ENCODE measurements at places on chromosomes 6 and 20.
A peak's percentile ranks its signal among the peaks of the same experiment; 100 is the strongest.

DNA sequence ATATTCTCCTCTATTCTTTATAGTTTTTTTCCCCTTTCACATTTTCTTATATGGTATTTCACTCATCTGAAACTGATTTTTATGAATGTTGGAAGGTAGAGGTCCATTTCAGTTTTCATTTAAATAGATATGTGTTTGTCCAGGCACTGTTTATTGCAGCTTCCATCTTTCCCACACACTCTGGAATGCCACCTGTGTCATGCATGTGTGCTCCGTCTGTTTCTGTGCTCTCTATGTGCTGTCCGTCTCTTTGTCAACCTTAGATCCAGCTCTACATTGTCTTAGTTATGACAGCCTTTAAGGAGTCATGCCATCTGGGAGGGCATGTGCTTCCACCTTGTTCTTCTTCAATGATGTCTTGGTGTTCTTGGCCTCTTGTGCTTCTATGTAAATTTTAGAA lies 36.4 kb upstream of the RREB1 start:
- no peak for DNase-seq

- DNase-seq = no peak
Observed at GRCh38 chr6:35024551-35025054, 116.5 kb downstream of the TCP11 start.

GRCh38 chr6:150603176-150603575 lies 3.5 kb downstream of the PLEKHG1 start:
- DNase-seq = no peak

DNA sequence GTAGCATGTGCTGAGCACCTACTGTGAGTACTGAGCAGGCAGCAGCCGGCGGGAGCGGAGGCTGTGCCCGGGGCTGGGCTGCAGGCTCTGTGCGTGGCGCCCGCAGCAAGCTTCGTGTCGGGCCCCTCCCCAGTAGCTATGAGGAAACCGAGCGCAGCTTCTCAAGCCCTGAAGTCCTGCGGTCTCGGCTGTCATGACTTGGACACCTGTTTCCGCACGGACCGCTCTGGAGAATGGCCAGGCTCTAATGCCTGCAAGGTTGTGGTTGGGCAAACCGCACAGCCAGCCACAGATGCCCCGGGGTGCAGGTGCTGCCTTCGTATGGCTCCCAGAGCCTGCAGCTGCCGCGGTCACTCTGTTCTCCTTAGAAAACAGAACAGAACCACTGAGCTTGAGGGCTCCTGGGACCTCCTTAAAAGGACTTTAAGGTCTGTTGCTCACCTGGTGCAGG lies 33.7 kb downstream of the PYGB start:
- no peak for DNase-seq

DNA sequence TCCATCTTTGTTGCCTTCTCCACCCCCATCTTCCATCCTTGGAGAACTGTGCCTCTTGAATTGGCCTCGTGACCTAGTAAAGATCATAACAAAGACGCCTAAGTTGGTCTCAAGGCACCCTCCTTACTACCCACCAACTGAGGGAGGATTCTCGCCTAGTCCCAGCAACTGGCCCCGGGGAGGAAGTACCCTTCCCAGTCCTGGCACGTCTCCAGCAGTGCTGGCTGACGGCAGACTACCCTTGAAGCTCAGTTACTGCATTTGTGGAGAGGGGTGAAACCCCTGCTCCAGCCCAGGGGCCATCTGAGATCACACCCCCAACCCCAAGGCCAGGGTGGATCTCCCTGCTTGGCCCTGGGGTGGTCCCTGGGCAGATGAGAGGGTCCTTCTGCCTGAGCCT lies 2.1 kb upstream of the OSBPL2 start:
- DNase-seq = no peak

GRCh38 chr6:166954118-166954713 lies 2.1 kb downstream of the RNASET2 start:
- no peak for DNase-seq

DNA sequence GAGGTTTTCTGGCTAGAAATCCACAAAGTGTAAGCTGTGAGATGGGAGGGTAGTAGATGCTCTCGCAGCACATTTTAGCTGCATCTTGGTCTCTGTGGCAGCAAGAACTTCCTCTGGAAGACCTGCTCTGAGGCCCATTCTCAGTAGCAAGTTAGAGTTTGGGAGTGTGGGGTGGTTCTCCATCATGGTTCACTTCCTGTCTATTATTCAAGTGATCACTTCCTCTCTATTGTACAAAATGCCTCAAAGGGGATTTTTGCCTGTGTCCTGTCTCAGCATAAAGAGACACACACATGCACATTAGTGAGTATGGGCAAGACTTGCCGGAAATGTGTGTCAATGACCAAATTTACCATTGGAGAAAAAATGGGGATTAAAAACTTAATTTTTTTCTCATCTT lies 42.5 kb downstream of the LYRM2 start:
- DNase-seq = no peak

DNA sequence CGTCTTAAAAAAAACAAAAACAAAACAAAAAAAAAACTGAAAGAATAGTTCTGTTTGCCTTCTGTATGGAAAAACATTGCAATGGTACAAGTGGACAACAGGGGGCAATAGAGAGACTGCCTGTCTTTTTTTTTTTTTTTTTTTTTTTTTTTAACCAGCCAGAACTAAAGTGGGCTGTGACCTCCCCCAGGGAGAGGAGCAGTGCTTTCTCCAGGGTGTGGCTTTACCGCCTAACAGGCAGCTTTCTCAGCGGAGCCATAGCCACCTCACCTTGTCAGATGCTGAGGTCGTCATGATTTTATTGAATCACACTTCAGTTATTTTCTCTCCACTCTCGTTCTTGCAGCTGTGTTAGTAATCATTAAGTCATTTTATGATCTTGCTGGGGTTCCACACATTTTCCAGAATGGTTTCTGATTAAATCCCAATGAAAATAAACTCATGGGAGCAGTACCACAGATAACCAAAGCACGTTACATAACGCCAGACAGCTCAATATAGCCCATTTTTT lies 78.4 kb downstream of the GMPR start:
- peak; percentile 54 for DNase-seq

GRCh38 chr20:51665543-51666118 lies 102.6 kb downstream of the ATP9A start:
- DNase-seq = no peak

GRCh38 chr6:131379948-131380347 lies 193.1 kb upstream of the ARG1 start:
- DNase-seq = no peak

GRCh38 chr20:1866834-1867233 lies 28.4 kb upstream of the SIRPA start:
- no peak for DNase-seq

DNA sequence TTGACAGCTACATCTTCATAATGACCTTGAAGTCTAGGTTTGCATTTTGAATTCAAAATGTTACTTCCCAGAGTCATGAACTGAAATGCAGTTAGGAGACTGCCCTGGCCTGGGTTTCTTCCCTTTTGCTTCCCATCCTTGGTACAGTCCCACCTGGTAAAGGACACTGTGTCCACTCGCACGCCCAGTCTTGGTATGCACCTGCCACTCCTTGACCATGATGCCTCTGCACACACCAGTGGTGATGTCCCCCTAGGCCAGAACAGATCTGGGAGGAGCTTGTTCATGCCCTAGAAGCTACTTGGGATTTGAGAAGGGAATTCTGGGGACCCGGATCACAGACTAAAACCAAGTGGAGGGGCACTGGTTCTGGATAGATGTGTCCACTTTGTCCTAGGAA lies 3.6 kb downstream of the PPP1R14C start:
- DNase-seq = no peak

- no peak for DNase-seq
Observed at GRCh38 chr6:111958534-111958933, 85.3 kb upstream of the FYN start.

DNA sequence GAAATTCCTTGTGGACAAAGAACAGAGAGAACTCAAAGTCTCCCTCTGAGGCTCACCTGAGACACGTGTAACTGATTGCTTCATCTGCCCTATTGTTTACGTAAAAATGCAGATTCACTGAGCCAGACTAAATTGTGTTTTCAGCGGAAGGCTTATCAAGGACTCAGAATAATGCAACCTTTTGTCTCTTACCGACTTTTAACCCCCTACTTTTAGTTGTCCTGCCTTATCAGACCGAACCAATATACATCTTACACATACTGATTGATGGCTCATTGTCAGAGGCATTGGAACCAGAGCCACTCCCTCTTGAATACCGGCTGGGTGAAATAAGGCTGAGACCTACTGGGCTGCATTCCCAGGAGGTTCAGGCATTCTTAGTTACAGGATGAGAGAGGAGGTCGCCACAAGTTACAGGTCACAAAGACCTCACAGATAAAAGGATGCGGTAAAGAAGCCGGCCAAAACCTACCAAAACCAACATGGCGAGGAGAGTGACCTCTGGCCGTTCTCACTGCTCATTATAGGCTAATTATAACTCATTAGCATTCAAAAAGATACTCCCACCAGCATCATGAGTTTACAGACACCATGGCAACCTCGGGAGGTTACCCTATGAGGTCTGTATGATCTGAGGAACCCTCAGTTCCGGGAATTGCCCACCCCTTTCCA lies 95.5 kb upstream of the ZNF184 start:
- no peak for DNase-seq

- DNase-seq = no peak
Observed at GRCh38 chr20:51486197-51487005, 56.1 kb downstream of the NFATC2 start.
